Activated CD4-positive, alpha-beta T cell treated with anti-CD3 and anti-CD28 coated beads, Interleukin-2, amount 10 ng/mL, durations not matched to agents 7 days and 5 days (primary cell): ENCODE measurements at places on chromosomes 3 and 15. TPM values are rescaled to one million over a fixed set of nuclear protein-coding genes. Genes with fewer than 3 reads are reported as not detected.

GRCh38 chr15:90902840-90903732 lies at the start of gene MAN2A2:
Gene MAN2A2, plus strand, starts transcription at chr15:90903302. Its CDS starts 906 bp downstream, at chr15:90904208.
- H3K4me1 ChIP-seq = peaks cover 24% of the 10 kb centered on the region
- peaks cover 27% of the 10 kb centered on the region for H3K36me3 ChIP-seq
- H3K27me3 ChIP-seq = no peaks in the 10 kb centered on the region
- peak within 1 kb of the TSS; percentile 94 for H3K27ac ChIP-seq
- peak; percentile 71 for DNase-seq

- DNase-seq = no peak
- peak overlapping the region; percentile 94 for H3K27ac ChIP-seq
- peaks cover 67% of the 10 kb centered on the region for H3K36me3 ChIP-seq
- H3K4me1 ChIP-seq = peaks cover 52% of the 10 kb centered on the region
- H3K27me3 ChIP-seq = no peaks in the 10 kb centered on the region
Measured at GRCh38 chr15:92886042-92886537, 14.0 kb upstream of the CHD2 start.

GRCh38 chr15:92140796-92141195 lies 252.9 kb upstream of the ST8SIA2 start:
- no peak overlapping the region for H3K4me3 ChIP-seq
- H3K36me3 ChIP-seq = peaks cover 7% of the 10 kb centered on the region
- H3K27ac ChIP-seq = no peak overlapping the region
- DNase-seq = no peak
- no peaks in the 10 kb centered on the region for H3K27me3 ChIP-seq
- H3K4me1 ChIP-seq = no peaks in the 10 kb centered on the region

GRCh38 chr3:36060950-36061349 lies 319.4 kb upstream of the STAC start:
- H3K4me1 ChIP-seq = no peaks in the 10 kb centered on the region
- DNase-seq = no peak
- no peaks in the 10 kb centered on the region for H3K36me3 ChIP-seq
- H3K4me3 ChIP-seq = no peak overlapping the region
- no peaks in the 10 kb centered on the region for H3K27me3 ChIP-seq

CLEC3B gene
- total RNA-seq = 0.37 TPM

DNA sequence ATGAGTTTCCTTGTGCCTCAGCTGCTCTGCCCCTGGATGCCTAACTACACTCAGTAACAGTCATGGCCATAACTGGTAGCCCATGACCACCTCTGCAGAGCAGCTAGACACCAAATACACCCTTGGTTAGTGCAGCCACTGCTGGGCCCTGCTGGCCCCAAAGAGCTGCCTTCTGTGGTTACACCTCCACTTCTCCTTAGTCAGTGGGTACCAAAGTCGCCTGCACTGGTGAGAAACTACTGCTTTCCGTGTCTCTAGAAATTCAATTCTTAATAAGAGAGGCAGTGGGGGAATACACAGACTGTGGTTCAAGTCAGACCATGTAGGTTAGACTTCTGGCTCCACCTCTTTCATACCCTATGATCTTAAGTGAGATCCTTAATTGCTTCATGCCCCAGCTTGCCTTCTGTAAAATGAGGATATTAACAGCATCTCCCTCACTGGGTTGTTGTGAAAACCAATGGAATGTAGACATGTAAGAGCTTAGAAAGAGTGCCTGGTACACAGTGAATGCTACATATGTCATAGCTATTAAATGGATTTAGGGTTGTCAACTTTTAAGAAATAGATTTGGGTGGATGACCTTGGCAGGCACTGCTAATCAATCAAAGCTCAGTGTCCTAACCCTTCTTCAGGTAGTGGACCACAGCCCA lies 18.2 kb downstream of the HEG1 start:
- no peak overlapping the region for H3K27ac ChIP-seq
- peaks cover 47% of the 10 kb centered on the region for H3K36me3 ChIP-seq
- no peak overlapping the region for H3K4me3 ChIP-seq
- no peaks in the 10 kb centered on the region for H3K27me3 ChIP-seq

PCSK6 gene
- 0.74 TPM for total RNA-seq

GRCh38 chr3:4665197-4665596 lies 172.0 kb downstream of the ITPR1 start:
- H3K27ac ChIP-seq = peak overlapping the region; percentile 20
- no peak for DNase-seq
- H3K4me1 ChIP-seq = no peaks in the 10 kb centered on the region
- H3K36me3 ChIP-seq = peaks cover 31% of the 10 kb centered on the region
- no peak overlapping the region for H3K4me3 ChIP-seq
